ENCODE measurements at places on chromosomes 11 and 22. TPM values are rescaled to one million over a fixed set of nuclear protein-coding genes. Genes with fewer than 3 reads are reported as not detected.
A peak's percentile ranks its signal among the peaks of the same experiment; 100 is the strongest.

DNA sequence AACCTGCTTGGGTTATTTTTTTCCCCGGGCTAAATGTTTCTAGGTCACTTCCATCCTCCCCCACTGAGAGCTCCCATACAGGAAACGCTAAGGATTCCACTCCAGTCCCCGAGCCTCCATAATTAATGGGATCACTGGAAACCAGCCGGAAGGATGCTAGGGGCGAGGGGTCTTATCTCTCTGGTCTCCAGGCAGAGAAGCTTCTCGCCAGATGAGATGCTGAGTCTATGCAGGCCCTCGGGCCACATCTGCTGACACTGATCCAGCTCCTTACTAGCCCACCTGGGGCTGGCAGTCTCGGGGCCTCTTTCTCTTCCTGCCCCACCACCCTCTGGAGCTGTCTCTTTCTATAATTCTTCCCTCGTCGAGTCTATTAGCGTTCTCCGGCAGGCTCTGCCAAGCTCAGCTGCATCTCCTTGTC, 125.9 kb upstream of the SYT13 start:
- no peak for DNase-seq

Gene OR8B4
- total RNA-seq: not detected

- DNase-seq: no peak
These were observed 4.4 kb downstream of the TSG101 start for GRCh38 chr11:18522388-18522787.

DNA sequence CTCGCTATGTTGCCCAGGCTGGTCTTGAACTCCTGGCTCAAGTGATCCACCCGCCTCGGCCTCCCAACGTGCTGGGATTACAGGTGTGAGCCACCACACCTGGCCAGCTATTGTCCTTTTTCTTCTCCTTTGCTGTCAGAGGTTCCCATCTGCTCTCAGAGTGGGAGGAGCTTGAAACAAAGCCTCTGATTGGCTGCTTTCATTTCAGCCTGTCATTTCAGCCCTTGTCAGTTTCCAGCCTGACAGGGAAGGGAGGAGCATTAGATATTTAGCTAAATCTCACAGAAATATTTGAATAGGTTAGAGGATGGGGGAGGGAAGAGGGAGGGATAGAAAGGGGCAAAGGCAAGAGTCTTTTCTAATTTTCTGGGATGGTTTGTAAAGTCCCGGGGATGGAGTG, 8.7 kb downstream of the SLC22A6 start:
- no peak for DNase-seq

Gene GLYAT
- total RNA-seq: 3.6 TPM

GRCh38 chr11:10322401-10322800, 17.5 kb downstream of the ADM start:
- DNase-seq: no peak

Gene MUC2
- total RNA-seq: not detected

GRCh38 chr11:25859776-25860175, 472.2 kb upstream of the ANO3 start:
- DNase-seq: no peak

Gene MMP12
- 0.80 TPM for total RNA-seq

- no peak for DNase-seq
These were observed 58.7 kb upstream of the FDX1 start for GRCh38 chr11:110371084-110371483.

- DNase-seq: no peak
These were observed 26.3 kb downstream of the MEI1 start for GRCh38 chr22:41725510-41726110.

DNA sequence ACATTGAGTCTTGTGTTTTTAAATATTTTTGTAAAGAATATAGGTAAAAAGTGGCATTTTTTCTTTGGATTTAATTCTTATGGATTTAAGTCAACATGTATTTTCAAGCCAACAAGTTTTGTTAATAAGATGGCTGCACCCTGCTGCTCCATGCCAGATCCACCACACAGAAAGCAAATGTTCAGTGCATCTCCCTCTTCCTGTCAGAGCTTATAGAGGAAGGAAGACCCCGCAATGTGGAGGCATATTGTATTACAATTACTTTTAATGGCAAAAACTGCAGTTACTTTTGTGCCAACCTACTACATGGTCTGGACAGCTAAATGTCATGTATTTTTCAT, 333 bp upstream of the CD3E start:
- no peak for DNase-seq

Gene WNT11
- not detected for total RNA-seq

DNA sequence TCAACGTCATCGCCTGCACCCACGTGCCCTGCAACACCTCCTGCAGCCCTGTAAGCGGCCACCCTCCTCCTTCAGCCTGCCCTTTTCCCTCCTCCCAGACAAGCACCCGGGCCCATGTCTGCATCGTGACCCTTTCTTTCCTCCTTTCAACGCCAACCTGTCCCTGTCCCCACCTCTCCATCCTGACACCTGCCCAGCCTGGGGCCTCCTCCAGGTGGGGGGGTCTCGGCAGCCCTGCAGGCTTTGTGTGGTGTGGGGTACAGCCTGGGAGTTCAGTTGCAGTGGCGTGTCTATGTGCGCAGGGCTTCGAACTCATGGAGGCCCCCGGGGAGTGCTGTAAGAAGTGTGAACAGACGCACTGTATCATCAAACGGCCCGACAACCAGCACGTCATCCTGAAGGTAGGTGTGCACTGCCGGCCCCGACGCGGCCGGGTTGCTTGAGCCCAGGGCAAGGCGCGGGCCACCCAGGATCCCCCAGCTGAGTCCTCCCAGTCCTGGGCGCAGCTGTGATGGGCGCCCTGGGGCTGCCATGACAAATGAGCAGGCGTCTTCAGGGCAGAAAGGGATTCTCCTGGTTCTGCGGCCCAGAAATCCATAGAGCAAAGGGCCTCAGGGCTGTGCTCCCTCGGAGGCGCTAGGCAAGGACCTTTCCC, 33.7 kb downstream of the MUC2 start:
- DNase-seq: no peak

GRCh38 chr11:10638316-10638925, 55.1 kb downstream of the IRAG1 start:
- no peak for DNase-seq

- no peak for DNase-seq
These were observed at the start of gene GRAMD1B for GRCh38 chr11:123429913-123430720. Gene GRAMD1B (plus strand): TSS chr11:123430269. CDS start chr11:123430793, 524 bp downstream.

DNA sequence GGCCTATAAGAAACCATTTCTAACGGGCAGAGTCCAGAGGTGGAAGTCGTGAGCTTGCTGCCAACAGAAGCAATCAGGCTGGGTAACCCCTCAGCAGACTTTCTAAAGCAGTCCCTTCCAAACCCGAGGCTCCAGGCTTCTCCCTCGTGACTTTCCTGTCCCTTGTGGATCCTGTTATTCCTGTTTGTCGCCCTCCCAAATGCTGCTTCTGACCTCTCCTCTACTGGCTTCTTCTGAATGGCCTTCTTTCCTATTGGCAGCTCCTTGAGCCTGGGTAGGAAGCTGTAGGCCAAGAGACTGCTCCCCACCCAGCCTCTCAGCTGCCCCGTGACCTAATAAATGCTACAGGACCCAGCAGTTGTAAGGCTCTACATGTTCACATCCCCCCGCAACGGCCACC, 35.0 kb downstream of the MAFF start:
- no peak for DNase-seq

DNA sequence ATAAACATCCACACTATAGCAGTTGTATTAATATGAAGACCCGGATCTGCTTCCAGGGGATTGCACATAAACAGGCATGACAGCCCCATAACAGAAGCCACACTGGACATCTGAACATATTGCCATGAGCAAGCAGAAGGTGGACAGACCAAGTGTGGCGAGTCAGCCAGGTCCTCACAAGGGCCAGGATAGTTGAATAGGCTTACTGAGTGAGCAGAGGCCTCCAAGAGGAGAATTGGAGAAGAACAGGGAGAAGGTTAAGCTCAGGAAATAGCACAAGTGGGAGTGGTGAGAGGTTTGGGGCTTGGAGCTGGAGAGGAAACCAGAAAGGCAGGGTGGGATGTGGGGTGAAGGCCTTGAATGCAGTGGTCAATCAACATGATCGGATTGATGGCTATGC, 10.8 kb downstream of the SLC35C1 start:
- DNase-seq: peak; percentile 46

- no peak for DNase-seq
These were observed 7.0 kb downstream of the RIBC2 start for GRCh38 chr22:45420539-45420938.

GRCh38 chr11:65087827-65088226, 3.8 kb downstream of the ZFPL1 start:
- no peak for DNase-seq

- DNase-seq: no peak
These were observed 10.6 kb downstream of the PIK3IP1 start for GRCh38 chr22:31281733-31282132.

DNA sequence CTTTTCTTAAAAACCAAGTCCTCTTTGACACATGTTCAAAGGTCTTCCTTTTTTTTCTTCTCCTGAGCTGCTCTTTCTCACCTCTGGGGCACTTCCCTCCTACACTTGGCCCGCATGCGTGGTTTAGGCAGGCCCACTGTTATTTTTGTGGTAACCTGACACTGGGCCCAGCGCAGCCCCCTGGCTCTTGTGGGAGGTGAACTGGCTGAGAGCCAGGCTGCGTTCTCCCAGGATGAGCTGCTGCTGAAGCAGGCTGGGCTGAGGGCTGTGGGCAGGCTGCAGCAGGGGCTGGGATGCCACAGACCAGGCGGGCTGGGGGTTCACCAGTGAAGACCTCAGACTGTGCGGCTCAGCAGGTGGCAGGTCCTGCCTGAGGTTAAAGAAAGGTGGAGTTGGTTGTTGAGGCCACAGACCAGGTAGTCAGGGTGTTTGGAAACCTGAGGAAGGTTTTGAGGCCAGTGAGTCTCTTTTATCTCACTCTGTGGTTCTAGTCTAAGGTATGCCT, 72.4 kb downstream of the TEAD1 start:
- peak; percentile 86 for DNase-seq

Gene RIMBP3C
- 0.17 TPM for total RNA-seq

Gene ALDH3B1
- 12.5 TPM for total RNA-seq

Gene TCN1
- not detected for total RNA-seq

- DNase-seq: no peak
These were observed 505.6 kb upstream of the KIRREL3 start for GRCh38 chr11:127506126-127506525.

DNA sequence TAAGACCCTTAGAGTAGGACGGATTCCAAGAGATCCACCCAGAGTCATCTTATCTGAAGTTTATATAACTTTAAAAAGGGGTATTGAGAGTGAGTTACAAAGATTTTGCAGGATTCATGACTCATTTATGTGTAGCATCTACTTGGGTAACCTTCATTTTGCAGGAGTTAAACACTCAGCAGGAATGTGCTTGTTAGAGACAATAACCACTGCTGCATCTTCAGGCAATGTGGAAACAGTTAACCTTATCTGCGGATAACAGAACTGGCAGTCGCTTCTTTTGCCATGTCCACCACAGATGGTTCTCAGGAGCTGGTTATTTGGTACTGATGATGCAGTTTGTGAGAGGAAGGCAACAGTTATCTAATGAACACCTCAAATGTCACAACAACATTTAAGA, 417.9 kb upstream of the DDI1 start:
- peak; percentile 46 for DNase-seq

GRCh38 chr22:49365910-49366309, 461.8 kb downstream of the BRD1 start:
- no peak for DNase-seq

DNA sequence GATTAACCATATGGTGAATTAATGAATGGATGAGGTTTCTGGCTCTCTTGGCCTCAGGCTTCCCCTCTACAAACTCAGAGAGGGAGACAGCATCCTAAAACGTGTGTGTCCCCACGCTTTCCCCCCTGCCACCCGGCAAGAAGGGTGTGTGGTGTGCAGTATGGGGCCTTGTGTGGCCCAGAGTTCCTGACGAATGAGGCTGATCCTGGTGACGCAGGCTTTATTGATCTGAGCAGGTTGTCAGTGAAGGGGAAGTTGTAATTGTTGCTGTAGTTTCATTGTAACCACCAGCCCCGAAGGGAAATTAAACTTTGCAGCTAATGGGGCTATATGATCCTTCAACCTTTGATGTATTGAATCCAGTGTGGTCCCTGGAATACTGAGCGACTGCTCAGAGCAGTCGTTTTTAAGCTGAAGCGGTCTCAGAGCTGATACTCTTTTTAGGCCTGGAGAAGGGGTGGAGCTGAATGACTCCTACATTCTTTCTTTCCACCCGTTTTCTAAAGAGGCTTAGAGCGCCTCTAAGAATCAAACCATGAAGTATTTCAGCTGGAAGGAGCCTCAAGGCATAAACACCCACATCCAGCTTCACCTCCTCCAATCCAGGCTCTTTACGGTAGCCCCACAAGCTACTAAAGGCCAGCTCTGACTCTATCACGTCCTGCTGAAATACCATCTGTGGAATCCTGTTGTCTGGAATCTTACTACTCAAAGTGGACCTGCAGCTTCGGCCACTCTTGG, 284.7 kb downstream of the MIAT start:
- no peak for DNase-seq

- DNase-seq: peak; percentile 65
These were observed 125.8 kb downstream of the MICAL2 start for GRCh38 chr11:12235947-12236743.

- DNase-seq: no peak
These were observed 251.3 kb upstream of the PLET1 start for GRCh38 chr11:112511911-112512310.

DNA sequence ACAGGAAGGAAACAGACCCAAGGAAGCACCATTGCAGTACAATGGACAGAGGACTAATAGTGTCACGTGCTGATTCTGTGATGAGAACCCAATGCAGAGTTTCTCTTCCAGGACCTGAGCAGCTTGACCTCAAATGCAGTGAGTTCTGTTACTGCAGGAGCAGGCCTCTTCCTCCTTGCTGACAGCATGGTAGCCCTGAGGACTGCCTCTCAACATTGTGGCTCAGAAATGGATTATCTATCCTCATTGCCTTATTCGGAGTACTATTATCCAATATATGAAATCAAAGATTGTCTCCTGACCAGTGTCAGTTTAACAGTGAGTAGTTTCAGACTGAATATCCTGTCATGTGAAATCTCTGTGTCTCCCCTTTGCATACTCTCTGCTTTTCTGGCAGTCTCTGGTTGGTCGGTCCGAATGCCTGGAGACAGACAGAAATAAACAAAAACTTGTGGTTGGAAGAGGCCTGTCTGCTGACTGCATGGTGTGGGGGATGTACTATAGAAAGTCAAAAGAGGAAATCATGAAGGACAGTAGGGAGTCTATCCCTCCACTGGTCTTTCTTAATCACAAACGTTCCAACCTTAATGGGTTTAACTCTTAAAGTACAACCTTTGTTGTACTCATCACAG, 6.9 kb upstream of the MS4A14 start:
- DNase-seq: no peak

Gene ANO5
- 9.0 TPM for total RNA-seq

Gene CCDC87
- total RNA-seq: 0.35 TPM

GRCh38 chr11:35011389-35011788, 95.0 kb downstream of the PDHX start:
- no peak for DNase-seq
